ENCODE measurements at places on chromosomes 11 and 22.

GRCh38 chr11:12743834-12744449 lies 69.7 kb downstream of the TEAD1 start:
- no peak for DNase-seq

DNA sequence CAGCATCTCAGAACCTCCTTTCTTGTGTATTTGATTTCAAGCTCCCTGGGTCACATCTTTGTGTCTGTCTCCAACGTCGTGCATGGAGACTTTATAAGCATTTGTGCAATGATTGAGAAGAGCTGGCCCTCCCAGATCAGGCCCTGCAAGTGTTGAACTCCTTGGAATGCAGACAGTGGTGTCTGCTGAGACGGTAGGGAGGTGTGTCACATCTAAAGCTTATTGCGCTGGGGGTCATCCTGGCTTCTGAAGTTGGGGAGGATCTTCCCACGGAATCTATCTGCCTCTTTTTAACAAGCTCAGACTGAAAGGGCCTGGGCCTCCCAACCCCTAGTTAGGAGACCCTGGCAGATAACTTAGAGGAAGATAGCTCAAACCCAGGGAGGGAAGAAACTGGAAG lies 6.7 kb downstream of the APLNR start:
- DNase-seq = no peak

DNA sequence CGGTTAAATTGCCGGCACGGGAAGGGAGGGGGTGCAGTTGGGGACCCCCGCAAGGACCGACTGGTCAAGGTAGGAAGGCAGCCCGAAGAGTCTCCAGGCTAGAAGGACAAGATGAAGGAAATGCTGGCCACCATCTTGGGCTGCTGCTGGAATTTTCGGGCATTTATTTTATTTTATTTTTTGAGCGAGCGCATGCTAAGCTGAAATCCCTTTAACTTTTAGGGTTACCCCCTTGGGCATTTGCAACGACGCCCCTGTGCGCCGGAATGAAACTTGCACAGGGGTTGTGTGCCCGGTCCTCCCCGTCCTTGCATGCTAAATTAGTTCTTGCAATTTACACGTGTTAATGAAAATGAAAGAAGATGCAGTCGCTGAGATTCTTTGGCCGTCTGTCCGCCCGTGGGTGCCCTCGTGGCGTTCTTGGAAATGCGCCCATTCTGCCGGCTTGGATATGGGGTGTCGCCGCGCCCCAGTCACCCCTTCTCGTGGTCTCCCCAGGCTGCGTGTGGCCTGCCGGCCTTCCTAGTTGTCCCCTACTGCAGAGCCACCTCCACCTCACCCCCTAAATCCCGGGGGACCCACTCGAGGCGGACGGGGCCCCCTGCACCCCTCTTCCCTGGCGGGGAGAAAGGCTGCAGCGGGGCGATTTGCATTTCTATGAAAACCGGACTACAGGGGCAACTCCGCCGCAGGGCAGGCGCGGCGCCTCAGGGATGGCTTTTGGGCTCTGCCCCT lies 529 bp upstream of the CCND1 start:
- DNase-seq = peak; percentile 39

- no peak for DNase-seq
Observed at GRCh38 chr11:75349521-75350116, 1.8 kb downstream of the ARRB1 start.

DNA sequence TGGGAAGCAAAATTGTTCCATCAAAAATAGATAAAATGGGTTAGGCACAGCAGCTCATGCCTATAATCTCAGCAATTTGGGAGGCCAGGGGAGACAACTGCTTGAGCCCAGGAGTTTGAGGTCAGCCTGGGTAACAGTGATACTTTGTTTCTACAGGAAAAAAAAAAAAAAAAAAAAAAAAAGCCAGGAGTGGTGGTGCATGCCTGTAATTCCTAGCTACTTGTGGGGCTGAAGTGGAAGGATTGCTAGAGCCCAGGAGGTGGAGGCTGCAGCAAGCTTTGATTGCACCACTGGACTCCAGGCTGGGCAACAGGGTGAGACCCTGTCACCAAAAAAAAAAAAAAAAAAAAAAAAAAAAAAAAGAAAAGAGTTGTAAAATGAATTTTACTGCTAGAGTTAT lies 49.6 kb downstream of the KIF18A start:
- no peak for DNase-seq

DNA sequence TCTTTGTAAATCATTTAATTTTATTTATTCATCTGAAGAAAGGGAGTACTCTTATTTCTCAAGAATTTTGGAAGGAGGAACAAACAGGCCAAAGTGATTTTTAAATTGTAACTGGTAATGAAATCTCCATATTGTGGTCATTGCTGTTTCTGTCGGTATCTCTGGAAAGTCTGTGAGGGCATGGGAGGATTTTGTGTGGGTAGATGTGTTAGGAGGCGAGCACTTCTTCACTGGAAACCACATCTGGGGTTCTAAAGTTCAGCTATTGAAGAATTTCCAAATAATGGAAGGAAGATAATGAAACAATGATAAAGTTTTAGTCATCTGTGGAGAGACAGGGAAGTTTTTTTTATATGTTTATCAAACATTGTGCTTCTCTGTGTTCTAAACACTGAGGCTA lies 6.6 kb downstream of the TRIM34 start:
- no peak for DNase-seq

DNA sequence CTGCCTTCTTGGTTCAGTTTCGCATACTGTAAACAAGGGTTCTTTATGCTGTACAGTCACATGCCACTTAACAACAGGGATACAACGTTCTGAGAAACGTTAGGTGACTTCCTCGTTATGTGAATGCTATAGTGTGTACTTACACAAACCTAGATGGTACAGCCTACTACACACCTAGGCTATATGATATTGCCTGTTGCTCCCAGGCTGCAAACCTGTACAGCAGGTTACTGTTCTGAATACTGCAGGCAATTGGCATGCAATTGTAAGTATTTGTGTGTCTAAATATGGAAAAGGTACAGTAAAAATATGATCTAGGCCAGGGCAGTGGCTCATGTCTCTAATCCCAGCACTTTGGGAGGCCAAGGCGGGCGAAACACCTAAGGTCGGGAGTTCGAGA lies 85.7 kb upstream of the PRDM11 start:
- DNase-seq = no peak

DNA sequence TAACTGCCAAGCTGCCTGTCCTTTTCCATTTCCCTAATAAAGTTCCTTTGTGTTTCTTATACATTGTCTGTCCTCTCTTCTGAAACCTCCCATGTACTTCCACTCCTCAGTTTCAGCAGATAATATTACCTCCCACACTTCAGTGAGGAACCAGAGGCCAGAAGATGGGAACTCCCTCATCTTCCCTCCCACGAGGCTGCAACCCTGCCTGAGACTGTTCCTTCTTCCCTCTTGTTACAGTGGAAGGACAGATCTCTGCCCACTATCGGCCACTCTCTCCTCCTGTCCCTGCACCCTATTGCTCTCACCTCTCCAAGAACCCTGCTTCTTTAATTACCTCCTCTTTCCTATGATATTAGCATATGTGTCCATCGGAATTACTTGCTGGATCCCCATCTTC lies 38.1 kb upstream of the SWAP70 start:
- DNase-seq = no peak

GRCh38 chr11:126929179-126930061 lies 71.2 kb downstream of the KIRREL3 start:
- no peak for DNase-seq

GRCh38 chr11:35689081-35689996 lies 26.8 kb downstream of the TRIM44 start:
- no peak for DNase-seq

DNA sequence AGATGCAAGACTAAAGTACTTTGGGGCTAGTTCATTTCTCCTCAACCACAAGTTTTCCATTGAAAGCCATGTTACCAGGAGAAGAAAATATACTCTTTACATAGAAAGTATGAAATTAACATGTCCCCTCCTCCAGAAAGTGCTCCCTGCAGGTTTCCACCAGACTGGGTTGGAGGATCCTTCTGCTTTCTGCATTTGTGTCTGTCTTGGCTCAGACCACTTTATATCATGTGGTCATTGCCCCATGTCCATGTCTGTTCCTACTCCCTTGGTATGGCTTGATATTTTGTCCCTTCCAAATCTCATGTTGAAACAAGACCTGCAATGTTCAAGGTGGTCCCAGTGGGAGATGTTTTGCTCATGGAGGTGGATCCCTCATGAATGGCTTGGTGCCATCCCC lies 28.4 kb upstream of the ACER3 start:
- DNase-seq = no peak

GRCh38 chr11:126725521-126725920 lies 275.0 kb downstream of the KIRREL3 start:
- no peak for DNase-seq

DNA sequence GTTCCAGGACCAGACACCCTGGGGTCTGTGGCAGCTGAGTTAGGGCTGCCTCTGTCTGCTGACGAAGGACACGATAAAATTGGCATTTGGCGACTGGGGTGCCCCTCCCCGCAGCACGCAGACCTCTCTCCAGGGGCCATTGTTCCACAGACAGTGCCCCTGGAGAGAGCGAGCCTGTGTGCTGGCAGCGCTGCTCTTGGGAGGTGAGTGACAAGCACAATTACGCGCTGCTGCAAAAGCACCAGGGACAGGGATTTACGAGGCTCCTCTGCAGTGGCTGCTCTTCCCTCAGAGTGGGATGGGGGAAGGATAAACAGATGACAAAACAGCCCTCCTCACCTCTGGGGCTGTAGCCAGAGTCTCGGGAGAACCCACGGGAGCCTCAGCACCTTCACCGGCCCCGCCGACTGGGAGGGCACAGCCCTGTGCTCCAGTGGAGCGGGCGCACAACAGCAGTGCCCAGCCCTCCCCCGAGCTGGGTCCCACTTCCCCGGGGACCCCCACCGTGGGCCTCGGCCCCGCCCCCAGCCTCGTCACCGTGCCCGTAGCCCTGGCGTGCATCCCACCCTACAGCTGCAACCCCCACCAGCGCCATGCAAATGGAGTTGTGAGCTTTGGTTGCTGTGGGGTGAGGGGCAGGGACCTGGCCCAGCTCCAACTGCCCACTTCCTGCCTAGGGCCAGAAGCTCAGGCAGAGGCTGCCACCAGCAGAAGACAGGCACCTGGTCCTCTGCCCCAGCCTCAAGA lies 19.6 kb downstream of the CHID1 start:
- no peak for DNase-seq

- no peak for DNase-seq
Observed at GRCh38 chr22:26336773-26337172, 92.3 kb upstream of the ASPHD2 start.

DNA sequence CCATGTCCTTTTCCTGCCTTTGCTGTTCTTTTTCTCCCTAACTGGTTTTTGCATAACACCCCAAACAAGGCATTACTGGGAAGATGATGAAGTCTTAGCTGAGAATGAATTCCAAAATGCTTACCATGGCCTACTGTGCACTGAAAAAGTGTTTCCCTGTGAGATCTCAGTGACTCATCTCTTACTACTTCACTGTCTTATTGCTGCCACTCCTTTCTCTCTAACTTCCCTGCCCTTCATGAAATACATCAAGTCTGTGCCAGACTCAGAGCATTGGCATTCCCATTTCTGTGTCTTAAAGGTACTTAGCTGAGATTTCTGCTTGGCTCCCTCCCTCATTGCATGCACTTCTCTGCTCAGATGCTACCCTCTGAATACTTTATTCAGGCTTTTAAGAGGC lies 49.1 kb upstream of the MUC15 start:
- no peak for DNase-seq

DNA sequence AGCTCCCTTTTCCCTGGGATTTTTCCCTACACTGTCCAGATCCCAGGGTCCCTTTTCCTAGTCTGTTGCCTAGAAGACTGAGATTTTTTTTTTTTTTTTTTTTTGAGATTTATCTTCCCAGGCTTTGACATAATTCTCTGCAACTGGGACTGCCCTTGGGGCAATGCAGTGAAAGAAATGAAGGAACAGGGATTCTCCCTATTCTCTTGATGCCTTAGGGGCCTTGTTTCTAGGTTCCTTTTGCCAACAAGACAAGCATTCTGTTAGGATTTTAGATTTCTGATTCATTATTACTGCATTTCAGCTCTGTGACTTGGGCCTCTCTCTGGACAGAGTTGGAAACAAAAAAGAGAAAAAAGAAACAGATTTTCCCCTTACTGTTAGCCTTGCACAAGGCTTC lies 47.3 kb downstream of the QSER1 start:
- DNase-seq = no peak

DNA sequence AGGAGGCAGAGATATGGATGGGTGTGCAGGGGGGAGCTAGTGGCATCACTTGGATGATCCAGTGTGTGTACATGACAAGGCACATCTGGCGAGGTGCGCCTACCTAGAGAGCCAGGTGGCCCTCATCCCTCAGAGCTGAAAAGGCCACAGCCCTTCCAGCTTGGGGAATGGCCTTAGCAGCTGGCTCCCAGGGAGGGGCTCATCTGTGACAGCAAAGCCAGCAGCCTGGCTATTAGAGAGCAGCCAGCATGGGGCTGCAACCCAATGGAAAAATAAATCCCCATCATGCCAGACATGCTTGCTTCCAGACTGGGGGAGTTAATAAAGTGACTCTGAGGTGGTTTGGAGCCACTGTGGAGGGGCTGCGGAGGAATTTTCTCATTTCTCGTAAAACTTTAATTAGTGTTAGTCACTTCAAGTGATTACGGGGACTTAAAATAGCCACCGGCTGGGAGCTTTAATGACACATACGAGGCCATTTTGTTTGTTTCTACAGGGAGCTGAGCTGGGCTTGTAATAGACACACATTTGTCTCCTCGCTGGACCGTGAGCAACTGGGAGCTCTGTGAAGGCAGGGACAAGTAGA lies 111.2 kb upstream of the ALX4 start:
- no peak for DNase-seq

GRCh38 chr11:66183494-66184048 lies 84.9 kb upstream of the RAB1B start:
- DNase-seq = peak; percentile 37

DNA sequence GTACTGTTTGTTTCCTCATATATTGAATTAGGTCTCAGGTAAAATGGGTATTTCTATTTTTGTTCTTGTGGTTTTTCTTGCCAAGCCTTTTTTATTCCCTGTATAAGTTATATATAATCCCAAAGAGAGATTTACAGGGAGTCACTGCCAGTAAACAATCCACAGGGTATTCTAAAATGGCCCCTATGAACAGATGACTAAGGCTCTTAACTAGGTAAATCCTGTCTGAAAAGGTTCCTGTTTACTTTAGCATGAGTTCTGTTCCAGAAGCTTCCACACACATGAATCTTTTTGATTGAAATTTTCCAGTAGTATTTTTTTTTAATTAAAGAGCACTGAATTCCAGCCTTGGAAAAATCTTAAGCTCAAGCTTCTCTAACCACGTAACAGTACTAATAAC lies 552.8 kb upstream of the CCDC179 start:
- DNase-seq = no peak

GRCh38 chr11:67656278-67656922 lies 5.9 kb upstream of the ACY3 start:
- DNase-seq = no peak

- DNase-seq = peak; percentile 76
Observed at GRCh38 chr22:41524809-41525449, 19.3 kb downstream of the POLR3H start.

- no peak for DNase-seq
Observed at GRCh38 chr11:130785380-130786116, 130.7 kb downstream of the SNX19 start.

Data from CD8-positive, alpha-beta memory T cell (primary cell).